ENCODE measurements at places on chromosomes 1 and 21.

GRCh38 chr1:85596947-85597346 is 16.4 kb downstream of the CCN1 start:
- no peak for DNase-seq

- peak; percentile 30 for DNase-seq
Observed at GRCh38 chr21:32414579-32415358, 2.3 kb downstream of the EVA1C start.

DNA sequence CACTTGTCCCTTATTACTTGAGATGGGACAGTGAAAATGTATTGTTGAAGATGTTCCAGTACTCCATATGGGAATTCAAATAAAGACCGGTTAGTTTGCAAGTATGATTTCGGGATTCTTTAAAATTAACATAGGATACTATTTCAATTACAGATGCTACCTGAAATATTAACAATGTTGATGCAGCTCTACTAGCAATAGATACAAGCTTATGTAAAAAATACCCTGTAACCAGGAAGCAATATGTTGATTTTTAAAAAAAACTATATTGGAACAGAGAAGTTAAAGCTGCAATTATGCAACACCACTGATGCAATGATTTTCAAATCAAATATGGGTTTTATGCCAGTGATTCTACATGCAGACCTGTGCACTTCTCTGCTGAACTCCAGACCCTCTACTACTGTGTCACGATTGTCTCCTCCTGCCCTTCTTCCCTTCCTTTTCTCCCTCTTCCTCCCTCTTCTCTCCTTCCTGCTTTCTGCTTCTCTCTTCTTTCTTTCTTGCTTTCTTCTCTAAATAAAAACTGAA is 179.2 kb downstream of the ATP6V1G3 start:
- no peak for DNase-seq

- DNase-seq, result no peak
Observed at GRCh38 chr1:242811092-242811840, 286.8 kb upstream of the PLD5 start.

- DNase-seq, result no peak
Observed at GRCh38 chr1:65176056-65176450, 28.1 kb downstream of the AK4 start.

GRCh38 chr1:177471244-177471643 is 300.5 kb downstream of the BRINP2 start:
- no peak for DNase-seq

- peak; percentile 68 for DNase-seq
Observed at GRCh38 chr1:209248649-209249279, 334.8 kb upstream of the CAMK1G start.

GRCh38 chr1:197137322-197137721 is 9.1 kb downstream of the ASPM start:
- no peak for DNase-seq

DNA sequence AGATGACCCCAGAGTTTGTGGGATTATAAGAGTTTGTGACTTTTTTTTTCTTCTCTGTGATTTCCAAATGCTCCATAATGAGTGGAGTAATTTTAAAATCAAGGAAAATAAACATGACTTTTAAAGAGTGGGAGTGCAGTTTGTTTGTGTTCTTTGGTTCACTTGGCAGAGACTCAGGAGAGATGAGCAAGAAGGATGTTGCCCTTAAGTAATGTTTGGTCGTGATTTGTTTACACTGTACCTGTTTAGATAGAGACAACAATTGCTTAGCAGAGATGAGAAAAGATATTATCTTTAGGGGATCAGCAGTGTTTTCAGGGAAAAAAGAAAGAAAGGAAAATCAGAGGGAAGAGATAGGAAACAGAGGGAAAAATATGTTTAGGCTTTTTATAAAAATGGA is 170.8 kb downstream of the ADSS2 start:
- no peak for DNase-seq

GRCh38 chr1:107413546-107413945 is 272.7 kb downstream of the NTNG1 start:
- no peak for DNase-seq

GRCh38 chr1:218412171-218412570 is 67.0 kb downstream of the TGFB2 start:
- no peak for DNase-seq

GRCh38 chr1:31660871-31661455 is 16.3 kb upstream of the PEF1 start:
- no peak for DNase-seq

- DNase-seq, result no peak
Observed at GRCh38 chr1:180773210-180773865, 139.4 kb upstream of the KIAA1614 start.

GRCh38 chr1:3718764-3719163 is 33.5 kb upstream of the CCDC27 start:
- DNase-seq, result no peak

GRCh38 chr1:9721606-9722377 is 70.3 kb downstream of the PIK3CD start:
- DNase-seq, result peak; percentile 79

- no peak for DNase-seq
Observed at GRCh38 chr21:16076465-16076864, 346.7 kb downstream of the USP25 start.

- no peak for DNase-seq
Observed at GRCh38 chr1:7406641-7407543, 364.2 kb upstream of the VAMP3 start.

GRCh38 chr1:38964140-38964548 is 22.5 kb upstream of the RHBDL2 start:
- no peak for DNase-seq

GRCh38 chr1:151991663-151992302 is 1.9 kb downstream of the S100A10 start:
- DNase-seq, result no peak

DNA sequence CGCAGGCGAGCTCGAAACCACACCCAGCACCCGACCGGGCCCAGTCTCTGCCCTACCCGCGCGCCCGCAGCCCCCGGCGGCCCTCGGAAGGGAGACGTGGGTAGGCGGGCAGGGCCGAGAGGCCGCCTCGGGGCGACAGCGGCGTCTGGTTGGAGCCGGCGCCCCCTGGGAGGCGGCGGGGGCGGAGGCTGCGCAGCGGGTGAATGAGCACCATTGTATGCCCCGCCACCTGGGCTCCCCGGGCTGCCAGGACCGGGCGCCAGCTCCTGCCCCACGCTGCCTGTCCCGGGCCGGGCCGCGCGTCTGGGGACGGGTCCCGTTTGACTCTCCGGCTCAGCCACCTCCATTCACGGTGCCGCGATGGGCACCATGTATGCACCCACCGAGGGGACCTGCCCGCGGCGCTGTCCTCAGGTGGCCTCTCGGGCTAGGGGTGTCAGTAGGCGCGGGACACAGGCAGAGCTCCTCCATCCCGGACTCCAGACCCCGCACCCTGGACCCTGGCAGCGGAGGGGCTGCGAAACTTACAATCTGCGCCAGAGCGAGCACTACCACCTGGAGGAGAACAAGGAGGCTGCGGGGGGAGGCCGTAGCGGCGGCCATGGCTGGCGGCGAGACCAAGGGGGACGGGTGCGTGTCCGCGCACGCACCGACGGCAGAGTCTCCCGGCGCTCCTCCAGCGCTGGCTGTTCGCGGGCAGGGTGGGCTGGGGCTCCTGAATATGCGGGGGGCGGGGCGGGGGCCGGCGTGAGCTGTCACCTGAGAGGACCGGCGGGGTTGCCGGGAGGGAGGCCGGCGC is at the start of gene COL9A2:
COL9A2 (minus strand) TSS at position 692 of the 799 bp plus-strand sequence; CDS start at position 603, 89 bp downstream.
- DNase-seq, result peak; percentile 80

GRCh38 chr1:179310291-179310690 is 16.7 kb downstream of the SOAT1 start:
- DNase-seq, result no peak

DNA sequence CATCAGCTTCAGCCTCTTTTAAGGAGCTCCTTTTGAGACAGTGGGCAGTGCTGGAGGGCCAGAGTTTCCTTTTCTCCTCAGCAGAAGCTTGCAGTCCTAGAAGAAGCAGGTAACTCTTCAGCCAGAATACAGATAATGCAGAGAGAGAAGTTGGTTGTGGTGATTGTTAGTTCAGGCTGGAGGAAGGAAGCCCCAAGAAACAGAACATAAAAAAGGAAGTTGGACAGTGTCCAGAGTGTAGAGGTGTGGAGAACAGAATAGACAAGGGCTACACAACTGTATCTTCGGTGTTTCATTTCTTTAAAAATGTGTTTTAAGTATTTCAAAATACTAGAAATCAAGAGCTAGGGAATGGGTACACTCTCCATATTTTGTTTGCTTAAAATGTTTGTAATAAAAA is 6.4 kb upstream of the TACSTD2 start:
- DNase-seq, result no peak

GRCh38 chr1:1206376-1206965 is at the start of gene TNFRSF18:
TNFRSF18 (minus strand) TSS chr1:1206592; CDS start chr1:1206571, 21 bp downstream.
- peak; percentile 55 for DNase-seq

- DNase-seq, result no peak
Observed at GRCh38 chr1:200550367-200550766, 70.2 kb downstream of the KIF14 start.

DNA sequence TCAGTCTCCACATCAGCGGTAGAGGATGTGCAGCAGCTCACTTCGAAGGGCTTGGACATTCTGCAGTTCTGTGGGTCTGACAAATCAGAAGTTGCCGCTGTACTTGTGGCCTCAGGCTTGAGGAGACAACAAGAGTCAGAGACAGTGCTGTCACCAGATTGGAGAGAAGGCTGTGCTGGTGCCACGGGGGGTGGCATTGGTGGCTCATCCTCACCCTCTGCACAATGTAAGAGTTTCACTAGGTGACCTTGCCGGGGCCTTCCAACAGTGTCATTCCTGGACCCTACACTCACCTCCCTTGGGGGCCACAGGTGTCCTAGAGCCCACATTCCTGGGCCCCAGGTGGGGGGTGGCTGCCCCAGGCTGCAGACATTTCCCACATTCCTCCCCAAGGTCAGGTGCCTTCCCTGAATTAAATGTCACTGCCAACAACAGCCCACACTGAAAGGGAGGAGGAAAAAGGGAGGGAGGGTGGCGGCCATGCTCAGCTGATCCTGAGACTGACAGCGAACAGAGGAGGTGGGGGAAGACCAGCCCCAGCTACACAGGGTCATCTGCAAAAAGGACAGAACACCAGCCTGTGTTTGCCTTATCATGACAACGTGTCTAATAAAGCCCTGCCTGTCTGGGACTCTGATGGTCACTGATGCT is 46.4 kb downstream of the TMCC2 start:
- DNase-seq, result no peak

GRCh38 chr1:159602501-159602999 is 14.9 kb downstream of the APCS start:
- no peak for DNase-seq

- DNase-seq, result no peak
Observed at GRCh38 chr1:213759359-213760181, 228.2 kb upstream of the PROX1 start.

- DNase-seq, result no peak
Observed at GRCh38 chr1:45913183-45913683, 109.8 kb downstream of the MAST2 start.

- no peak for DNase-seq
Observed at GRCh38 chr1:67148516-67149178, 13.9 kb upstream of the C1orf141 start.

DNA sequence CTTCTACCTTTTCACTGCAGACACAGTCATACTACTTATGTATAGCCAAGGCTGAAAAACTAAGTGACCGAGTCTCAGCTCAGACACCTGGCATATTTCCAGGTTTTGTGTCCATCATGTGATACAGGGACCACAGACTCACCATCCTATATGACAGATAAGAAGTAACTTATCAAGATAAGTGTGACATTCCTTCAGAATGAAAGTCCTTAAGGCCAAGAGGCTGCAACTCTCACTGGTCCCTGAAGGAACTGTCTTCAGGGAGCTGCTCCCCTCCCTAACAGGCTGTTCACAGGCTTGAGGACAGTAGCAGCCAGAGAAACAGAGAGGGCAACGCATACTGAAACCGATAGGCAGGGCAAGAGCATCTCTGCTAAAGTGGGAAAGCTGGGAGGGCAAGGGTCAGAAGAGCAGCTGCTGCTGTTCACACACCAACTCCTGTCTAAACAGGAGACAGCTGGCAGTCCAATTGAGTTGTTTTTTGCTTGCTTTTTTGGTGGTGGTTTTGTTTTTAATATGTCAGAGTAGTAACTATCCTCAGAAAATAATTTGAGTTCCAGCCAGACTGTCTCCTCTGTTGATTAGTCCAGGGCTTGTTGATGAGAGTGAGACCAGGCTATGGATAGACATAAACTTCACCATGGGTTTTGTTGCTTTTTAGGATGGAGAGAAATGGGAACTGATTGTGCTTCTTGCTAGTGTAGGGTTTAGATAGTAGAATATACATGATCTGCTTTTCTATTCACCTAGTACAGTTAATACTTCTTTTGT is 67.7 kb downstream of the MACF1 start:
- DNase-seq, result peak; percentile 51

DNA sequence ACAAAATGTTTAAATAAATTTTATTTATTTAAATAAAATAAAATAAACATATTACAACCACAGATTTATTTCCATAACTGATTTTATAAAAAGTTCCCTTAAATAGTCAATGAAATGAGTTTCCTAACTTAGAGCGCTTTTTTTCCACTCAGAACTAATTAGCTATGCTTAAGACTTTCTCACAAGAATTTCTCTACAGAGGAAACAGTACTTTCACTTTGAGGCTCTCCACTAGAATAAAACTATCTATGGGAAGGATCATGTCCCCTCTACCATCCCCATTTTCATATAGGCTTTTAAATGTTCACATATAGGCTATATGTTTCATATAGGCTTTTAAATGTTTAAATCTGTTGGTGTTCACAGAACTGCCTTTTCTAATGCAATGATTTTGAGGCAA is 40.0 kb upstream of the DPH5 start:
- DNase-seq, result no peak

GRCh38 chr21:36851121-36851520 is 115.3 kb downstream of the HLCS start:
- no peak for DNase-seq

DNA sequence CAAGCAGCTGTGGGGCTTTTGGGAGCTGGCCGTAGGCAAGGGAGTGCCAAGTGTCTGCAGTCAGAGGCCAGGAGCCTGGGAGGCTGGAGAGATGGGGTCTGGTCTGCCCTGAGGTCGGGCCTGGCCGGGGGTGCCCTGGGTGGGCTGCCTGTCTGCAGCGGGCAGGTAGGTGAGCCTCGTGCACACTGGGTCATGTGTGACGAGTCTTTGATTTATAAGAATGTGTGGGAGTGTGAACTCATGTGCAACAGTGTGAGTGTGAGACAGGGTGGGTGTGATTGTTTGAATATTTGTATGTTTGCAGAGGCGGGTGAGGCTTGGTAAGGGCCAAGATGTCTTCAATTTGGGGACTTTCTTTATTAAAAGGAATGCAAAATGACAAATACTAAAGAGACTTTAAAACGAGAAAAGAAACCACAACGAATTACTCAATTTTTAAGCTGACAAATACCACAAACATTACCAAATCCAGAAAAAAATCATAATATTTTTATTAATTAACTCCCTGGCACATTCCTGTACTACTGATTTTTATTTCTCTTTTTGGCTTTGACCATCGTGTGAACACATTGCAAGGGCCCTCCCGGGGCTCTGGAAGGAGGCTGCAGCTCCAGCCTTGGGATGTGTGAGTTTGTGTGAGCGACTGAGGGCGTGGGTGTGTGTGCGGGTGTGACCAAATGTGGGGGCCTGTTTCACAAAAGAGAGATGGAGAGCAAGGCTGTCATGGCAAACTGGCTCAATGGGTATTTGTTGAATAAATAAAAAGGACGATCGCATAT is 110.3 kb upstream of the WNT4 start:
- DNase-seq, result no peak

Data from retina (tissue), 1 donor.